GM19239 (cell line): ENCODE measurements at places on chromosomes 12 and 14.

- DNase-seq: no peak
Observed at GRCh38 chr12:131383291-131383690, 327.6 kb upstream of the SFSWAP start.

DNA sequence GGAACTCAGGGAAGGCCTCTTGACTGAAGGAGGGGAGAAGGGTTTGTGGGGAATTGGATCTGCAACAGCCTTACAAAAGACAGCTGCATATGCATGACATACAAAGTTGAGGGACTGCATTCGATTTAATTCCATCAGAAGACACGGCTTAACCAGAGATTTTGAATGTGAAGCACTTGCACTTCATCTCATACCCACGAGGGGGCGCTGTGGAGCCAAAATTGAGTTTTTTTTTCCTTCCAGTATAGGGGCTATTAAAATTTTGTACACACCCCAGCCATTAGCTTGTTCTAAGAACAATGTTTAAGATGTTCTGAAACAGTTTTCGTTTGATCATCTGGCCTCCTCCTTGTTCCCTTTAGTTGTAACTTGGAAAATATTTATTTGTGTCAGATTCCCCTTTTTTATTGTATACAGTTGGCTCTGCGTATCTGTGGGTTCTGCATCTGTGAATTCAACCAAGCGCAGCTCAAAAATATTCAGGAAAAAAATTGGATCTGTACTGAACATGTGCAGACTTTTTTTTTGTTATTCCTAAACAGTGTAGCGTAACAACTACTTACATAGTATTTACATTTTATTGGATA lies 1.6 kb downstream of the SUDS3 start:
- DNase-seq: no peak

DNA sequence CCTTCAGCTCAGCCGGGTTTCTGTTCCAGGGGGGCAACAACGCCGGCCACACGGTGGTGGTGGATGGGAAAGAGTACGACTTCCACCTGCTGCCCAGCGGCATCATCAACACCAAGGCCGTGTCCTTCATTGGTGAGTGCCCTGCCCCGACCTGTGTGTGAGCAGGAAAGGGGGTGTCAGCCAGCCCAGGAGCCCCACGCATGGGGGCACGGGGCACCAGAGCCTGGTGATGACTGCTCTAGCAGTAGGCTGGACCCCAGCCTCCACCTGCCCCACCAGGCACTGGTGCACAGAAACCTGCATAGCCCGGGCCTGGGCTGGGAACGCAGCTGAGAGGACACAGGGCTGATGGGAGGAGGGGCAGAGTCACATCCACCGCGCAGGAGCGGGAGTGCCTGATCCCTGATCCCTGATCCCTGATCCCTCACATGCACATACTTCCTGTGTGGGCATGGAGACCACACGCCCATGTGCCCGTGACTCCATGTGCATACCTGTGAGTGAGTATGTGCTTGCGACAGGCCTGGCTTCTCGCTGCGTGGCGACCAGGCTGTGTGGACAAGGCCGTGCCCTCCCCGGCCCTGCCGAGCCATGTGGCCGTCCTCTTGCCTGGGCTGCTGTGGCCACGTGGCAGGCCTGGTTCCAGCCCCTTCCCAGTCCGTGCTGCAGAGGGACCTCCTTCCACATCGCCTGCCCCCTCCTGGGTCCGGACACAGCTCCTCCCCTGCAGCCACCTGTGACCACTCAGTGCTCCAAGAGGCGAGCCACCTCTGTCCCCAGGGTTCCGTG lies 11.2 kb downstream of the ADSS1 start:
- DNase-seq: no peak

- DNase-seq: no peak
Observed at GRCh38 chr12:41045509-41045908, 142.6 kb upstream of the PDZRN4 start.

- no peak for DNase-seq
Observed at GRCh38 chr12:42482041-42482747, 107.4 kb downstream of the PRICKLE1 start.

DNA sequence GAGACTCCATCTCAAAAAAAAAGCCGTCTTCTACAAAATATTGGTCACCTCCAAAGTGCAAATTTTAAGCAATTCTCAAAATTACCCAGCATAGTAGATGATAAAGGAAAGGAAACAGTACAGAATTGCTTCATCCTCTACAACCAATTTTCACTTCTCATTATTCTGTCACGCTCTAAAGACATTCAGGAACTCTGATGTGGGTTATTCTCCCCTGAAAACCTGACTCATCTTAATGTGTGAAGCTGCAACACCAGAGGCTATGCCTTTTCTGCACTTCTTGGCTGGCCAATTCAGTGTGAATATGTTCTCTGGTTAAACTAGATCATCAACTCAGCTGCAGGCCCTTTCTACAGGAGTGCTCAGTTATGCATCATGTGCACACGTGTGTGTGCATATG lies 11.0 kb downstream of the PTGER2 start:
- DNase-seq: peak; percentile 48

DNA sequence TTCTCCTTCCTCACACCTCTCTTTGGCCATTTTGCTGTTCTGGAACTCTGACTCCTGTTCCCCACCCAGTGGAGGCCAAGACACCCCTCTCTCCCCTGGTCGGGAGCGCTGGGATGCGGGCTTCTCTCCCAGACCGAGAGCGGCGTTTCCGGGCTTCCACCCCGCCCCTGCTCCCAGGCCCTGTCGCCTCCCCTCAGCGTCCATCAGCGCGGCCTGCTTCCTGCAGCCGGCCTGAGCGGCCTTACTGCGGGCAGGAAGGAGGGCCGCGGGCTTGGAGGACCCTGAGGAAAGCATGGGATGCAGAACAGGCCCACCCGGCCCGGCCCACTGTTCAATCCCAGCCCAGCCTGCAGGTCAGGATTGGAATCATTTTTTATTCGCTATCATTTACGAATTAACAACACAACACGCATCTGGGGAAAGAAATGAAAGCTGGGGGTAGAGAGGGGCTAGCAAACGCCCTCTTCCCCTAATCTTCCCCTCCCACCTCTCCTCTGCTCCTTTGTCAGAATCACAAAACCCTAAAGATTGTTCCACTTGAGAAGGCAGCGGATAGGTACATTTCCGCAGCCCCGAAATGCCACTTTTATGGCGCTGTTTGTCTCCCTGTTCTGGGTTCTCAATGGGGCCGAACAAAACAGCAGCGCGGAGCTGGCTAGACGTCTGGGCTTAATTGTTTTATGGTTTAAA lies 3.8 kb upstream of the HOXC8 start:
- DNase-seq: no peak

DNA sequence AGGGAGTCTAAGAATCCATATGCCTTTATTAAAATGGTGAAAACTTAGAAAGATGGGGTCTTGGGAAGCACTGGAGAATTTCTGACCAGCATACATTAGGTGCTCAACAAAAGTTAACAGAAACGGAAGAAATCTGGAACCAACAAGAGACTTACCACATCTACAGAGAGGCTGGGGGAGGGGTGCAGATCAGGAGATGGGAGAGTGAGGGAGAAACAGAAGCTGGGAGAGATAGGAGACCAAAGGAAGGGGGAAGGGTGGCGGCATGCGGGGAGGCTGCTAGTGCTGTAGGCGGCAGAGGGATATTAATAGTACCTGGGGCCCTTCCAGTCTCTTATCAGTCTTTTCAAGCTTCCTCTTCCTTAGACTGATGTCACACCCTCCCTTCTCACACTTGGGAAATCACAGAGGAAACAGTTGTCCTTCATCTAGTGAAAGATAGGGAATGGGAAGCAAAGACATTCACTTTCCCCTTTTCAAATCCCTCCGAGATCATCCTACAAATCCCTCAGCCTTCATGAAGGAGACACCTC lies 18.1 kb downstream of the ZBTB39 start:
- DNase-seq: no peak

DNA sequence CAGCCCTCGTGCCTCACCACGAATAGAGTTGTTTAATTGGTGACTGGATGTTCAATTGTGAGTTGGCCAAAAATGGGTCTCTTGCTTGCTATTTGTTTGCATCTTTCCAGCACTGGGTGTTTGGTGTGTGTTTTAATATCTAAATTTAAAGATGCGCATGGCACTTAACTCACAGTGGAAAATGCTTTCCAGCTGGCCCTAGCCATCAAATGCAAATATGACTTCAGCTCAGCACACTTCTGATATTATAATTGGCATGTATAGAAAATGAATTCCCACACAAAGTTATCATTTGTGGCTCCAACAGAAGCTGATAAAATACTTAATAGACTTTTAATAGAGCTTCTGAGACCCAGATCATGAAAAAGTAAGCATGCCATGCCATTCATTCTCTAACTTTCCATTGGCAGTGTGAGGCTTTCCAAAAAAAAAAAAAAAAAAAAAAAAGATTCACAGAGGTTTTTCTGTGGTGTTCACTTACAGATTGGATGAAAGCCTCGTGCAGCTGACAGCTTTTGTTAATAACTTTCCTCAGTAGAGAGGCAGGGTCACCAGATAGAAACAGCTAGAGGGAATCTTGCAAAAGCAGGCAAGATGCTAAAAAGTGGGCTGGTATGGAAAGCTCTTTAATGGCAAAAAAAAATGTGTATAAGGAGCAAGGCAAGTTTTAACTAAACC lies 425.2 kb downstream of the GALC start:
- DNase-seq: no peak

DNA sequence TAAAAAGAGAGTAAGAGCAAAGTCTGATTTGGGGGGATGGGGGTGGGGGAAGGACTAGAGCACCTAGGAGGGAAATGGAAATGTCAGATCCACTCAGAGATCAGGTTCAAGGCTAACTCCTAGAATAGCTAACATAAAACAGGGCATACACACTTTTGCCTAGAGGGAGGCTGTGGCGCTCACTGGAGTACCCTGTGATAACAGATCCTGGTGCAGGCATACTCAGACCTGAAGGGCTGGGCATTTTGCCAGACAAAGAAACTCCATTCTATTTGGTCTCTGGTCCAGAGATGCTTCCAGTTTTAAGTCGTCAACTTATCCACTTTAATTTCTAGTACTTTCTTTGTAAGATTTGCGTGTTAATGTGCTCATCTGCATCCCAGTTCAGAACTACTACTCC lies 5.8 kb downstream of the CTDSP2 start:
- DNase-seq: no peak

DNA sequence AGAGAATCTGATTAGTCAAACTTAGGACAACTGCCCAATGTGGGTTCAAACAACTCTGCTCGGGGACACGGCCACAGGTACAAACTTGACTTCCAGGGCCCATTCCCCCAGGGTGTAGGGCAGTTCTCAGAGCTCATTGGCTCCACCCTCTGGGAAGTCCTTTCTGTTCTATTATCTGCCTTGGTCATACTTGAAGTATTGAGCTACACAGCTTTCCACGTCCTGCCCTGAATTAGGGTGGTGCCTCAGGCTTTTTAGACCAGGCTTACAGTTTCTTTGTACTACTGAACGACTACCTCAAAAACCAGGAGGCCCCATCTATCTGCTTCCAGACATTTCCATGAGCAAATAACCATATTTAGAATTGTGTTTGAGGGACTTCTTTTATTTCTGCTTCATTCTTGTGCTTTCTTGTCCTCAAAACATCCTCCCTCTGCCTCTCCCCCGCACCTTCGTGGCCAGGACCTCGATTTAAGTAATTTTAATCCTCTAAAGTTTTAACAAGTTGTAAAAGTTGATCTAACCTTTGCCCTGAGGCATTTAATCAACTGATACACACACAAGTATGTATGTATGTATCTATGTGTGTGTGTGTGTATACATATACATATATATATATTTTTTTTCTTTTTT lies 281.7 kb upstream of the AMIGO2 start:
- DNase-seq: peak; percentile 25

DNA sequence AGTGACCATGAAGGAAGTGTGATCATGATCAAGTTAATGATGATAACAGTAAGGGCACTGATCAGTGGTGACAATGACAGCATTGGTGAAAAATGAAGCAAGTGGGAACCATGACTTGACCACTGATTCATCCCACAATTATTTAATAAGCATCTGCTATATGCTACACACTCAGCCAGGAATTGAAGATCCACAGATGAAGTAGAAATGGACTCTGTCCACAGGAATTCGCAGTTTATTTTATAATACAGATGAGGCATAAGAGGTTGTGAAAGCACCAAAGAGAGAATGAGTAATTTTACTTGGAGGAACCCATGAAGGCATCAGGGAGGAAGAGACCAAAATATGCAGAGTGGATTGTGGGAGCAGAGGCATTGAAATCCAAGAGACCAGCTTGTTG lies 33.8 kb upstream of the SMUG1 start:
- DNase-seq: no peak

GRCh38 chr14:95157048-95157326 lies 342 bp downstream of the DICER1 start:
- DNase-seq: no peak

DNA sequence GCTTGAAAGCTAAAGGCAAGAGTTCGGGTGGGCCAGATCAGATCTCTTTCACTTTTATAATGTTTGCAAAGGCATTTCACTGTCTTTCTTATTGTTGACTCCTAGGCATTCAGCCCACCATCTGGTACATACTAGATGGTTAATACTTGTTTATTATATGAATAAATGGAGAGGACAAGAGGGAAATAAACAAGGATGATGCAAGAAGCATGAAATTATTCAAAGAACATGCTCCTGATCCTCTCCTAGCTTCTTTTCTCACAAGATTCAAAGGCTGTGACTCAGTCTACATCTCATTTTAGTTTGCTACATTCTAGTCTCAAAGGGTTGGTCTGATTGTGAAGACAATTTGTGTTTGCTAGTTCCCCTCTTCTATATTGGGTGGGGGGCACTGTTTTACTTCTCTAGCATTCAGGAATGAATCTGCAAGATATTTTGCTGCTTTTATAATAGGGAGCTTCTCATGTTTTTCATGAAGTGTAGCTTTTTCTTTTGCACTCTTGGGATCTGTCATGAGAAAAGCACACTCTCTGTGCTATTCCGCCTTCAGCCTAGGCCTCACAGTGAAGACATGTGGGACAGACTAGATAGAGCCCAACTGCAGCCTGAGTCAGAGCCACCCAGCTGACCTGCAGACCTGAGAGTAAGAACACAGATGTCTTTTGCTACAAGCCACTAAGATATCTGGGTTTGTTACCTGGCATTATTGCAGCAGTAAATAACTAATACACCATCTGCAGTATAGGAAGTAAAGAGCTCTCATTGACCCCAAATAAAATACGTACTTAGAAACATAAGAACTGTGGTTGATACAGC lies 65.7 kb downstream of the PTHLH start:
- no peak for DNase-seq

DNA sequence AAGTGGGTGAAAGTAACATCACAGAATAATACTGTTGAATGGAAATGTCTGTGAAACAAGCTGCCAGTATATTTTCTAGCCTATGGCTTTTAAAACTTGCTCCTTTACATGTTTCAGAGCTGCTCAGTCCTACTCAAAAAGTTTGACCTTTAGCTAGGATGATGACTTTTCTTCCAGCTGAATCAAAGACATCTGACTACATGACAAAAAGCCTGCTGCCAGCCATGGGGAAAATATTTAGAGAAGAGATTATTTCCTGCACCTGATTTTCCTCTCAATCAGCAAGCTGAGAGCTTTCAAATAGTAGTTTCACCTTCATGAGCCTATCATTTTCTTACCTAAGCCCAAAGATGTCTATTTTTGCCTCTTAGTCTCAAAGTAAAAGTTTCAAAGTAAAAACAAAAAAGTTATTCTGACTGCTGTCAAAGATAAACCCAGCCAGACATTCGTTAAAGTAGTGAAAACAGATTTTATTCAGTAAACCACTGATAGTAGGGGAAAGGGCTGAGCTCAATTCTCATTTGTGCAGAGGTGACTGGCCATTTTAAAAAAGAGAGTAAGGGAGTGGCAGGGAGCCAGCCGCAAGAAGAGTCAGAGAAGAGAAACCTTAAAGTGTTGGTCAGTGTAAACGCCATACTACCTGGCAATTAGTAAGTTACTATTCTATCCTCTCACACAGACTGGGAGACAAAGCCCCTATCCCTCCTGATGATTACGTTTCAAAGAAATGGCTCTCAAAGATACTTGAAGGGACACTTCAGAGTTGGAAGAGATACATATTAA lies 2.2 kb downstream of the ATP6V1D start:
- no peak for DNase-seq

- DNase-seq: no peak
Observed at GRCh38 chr14:68981539-68981976, 2.5 kb upstream of the ACTN1 start.
